ENCODE measurements at places on chromosomes 1 and 21. TPM values are rescaled to one million over a fixed set of nuclear protein-coding genes. Genes with fewer than 3 reads are reported as not detected.

MYOG gene
- 146 TPM for total RNA-seq

AADACL3 gene
- not detected for total RNA-seq

C1QC gene
- total RNA-seq: 31.0 TPM

CYP4Z1 gene
- total RNA-seq: 0.26 TPM

FCRL6 gene
- not detected for total RNA-seq

FALEC gene
- total RNA-seq: not detected

SLC22A15 gene
- 0.62 TPM for total RNA-seq

ADAM30 gene
- not detected for total RNA-seq

FAM163A gene
- not detected for total RNA-seq

TMEM82 gene
- total RNA-seq: not detected

CCDC181 gene
- 1.2 TPM for total RNA-seq

NID1 gene
- total RNA-seq: 33.9 TPM

OR10Z1 gene
- total RNA-seq: not detected

CD1B gene
- total RNA-seq: not detected

OXCT2 gene
- total RNA-seq: not detected

CD1D gene
- 0.82 TPM for total RNA-seq

Data from gastrocnemius medialis (tissue), 4 donors.